ENCODE measurements at places on chromosomes 5 and 9. TPM values are rescaled to one million over a fixed set of nuclear protein-coding genes. Genes with fewer than 3 reads are reported as not detected.

Gene ADGRD2
- not detected for total RNA-seq

Gene PCDHGB6
- 9.2 TPM for total RNA-seq

Gene RNF183
- not detected for total RNA-seq

Gene FKTN
- total RNA-seq: 8.6 TPM

Gene OR2K2
- total RNA-seq: not detected

Gene GRM6
- not detected for total RNA-seq

Gene SURF2
- total RNA-seq: 22.2 TPM

Gene LRRC14B
- total RNA-seq: not detected

Gene ZNF366
- total RNA-seq: 4.4 TPM

Gene NRARP
- total RNA-seq: 13.5 TPM

Gene CCDC180
- 13.7 TPM for total RNA-seq

Gene TYRP1
- total RNA-seq: not detected

Gene FAM170A
- not detected for total RNA-seq

Gene SET
- total RNA-seq: 156 TPM

Gene HMCN2
- 53.7 TPM for total RNA-seq

Gene XRCC4
- total RNA-seq: 8.5 TPM

Gene PTGES
- total RNA-seq: 33.0 TPM

Gene ACTBL2
- total RNA-seq: not detected

Gene UBE2QL1
- total RNA-seq: 0.39 TPM

Gene LMX1B
- total RNA-seq: 0.78 TPM

Gene FRRS1L
- total RNA-seq: 1.5 TPM

Gene CRB2
- not detected for total RNA-seq

Gene EXD3
- 27.6 TPM for total RNA-seq

Gene LCP2
- total RNA-seq: 53.8 TPM

Gene PCDHGB2
- 9.2 TPM for total RNA-seq

Gene EFNA5
- total RNA-seq: 6.3 TPM

Gene FOXI1
- not detected for total RNA-seq

Gene CSNK1G3
- 48.1 TPM for total RNA-seq

Gene GABBR2
- total RNA-seq: 0.22 TPM

Gene OR4F3
- 3.3 TPM for total RNA-seq

Gene PCDHGA9
- total RNA-seq: 13.8 TPM

Gene SLC25A2
- total RNA-seq: 0.42 TPM

Gene GEMIN5
- 20.5 TPM for total RNA-seq

Gene PROB1
- 3.6 TPM for total RNA-seq

Gene TMC1
- 2.3 TPM for total RNA-seq

Gene TICAM2
- 2.1 TPM for total RNA-seq

Gene MATR3
- 147 TPM for total RNA-seq

Gene HTR4
- total RNA-seq: not detected

Gene PCDHA1
- not detected for total RNA-seq

Gene PGM5
- 20.1 TPM for total RNA-seq

Gene FUT7
- not detected for total RNA-seq

Gene IL5
- not detected for total RNA-seq

Gene TAL2
- not detected for total RNA-seq

Gene PCDHB14
- 13.0 TPM for total RNA-seq

Gene TAF11L5
- total RNA-seq: not detected

Gene PTGER4
- 70.7 TPM for total RNA-seq

Gene PCDHA9
- total RNA-seq: 0.39 TPM

Data from tibial nerve (tissue), 4 donors.